GM12865 (cell line): ENCODE measurements at places on chromosomes 16 and 17.

- DNase-seq = no peak
These were observed 101.2 kb downstream of the KCNJ2 start for GRCh38 chr17:70270554-70270953.

DNA sequence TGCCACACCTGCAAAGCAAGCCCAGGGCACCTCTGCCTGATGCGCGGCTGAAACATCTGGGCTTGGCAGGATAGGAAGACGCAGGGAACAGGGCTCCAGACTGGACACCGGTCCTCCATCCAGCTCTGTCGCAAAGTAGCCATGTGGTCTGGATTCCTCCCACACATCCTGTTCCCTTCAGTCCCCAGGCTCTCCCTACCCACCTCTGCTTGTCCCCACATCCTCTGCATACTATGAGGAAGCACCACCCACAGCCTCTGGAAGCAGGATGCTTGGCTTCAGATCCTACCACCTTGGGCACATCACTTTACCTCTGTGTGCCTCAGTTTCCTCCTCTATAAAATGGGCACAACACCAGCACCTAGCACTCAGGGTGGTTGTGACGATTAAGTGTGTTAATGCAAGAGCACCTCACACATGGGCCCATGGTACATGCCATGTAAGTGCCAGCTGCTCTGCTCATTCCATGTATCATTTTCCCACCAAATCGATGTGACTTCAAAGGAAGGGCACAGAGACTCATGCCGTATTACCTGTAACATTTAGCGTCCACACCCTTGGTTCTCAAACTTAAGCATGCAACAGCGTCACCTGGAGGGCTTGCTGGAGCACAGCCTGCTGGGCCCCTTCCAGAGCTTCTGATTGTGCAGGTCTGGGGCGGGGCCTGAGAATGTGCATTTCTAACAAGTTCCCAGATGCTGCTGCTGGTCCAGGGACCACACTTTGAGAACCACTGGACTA, 138.6 kb upstream of the SDK2 start:
- DNase-seq = peak; percentile 9

GRCh38 chr17:42240201-42240600, 36.0 kb downstream of the STAT5B start:
- no peak for DNase-seq

GRCh38 chr16:87949071-87949744, 2.0 kb upstream of the BANP start:
- no peak for DNase-seq

DNA sequence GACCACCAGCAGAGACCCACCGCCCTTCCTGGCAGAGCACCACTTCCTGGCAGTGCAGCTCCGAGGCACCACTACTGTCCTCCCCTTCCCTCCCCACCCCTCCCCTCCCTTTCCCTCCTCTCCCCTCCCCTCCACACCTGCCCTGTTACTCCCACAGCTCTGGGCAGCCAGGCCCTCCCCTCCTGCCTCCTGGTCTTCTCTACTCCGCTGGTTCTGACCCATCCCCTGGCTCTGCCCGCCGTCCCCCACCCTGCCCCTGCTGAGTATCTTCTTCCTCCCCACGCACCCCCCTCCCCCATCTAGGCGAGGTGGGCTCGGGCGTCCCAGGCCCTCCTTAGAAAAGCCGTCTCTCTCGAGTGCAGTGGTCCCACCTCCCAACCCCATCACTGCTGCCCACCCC, 77.7 kb downstream of the AMFR start:
- no peak for DNase-seq
